ENCODE measurements at places on chromosomes 2 and 18. TPM values are rescaled to one million over a fixed set of nuclear protein-coding genes. Genes with fewer than 3 reads are reported as not detected.

The EIF2AK3 gene
- 27.9 TPM for polyA plus RNA-seq

The ABCG8 gene
- 0.75 TPM for polyA plus RNA-seq

The SERPINB13 gene
- polyA plus RNA-seq = not detected

DNA sequence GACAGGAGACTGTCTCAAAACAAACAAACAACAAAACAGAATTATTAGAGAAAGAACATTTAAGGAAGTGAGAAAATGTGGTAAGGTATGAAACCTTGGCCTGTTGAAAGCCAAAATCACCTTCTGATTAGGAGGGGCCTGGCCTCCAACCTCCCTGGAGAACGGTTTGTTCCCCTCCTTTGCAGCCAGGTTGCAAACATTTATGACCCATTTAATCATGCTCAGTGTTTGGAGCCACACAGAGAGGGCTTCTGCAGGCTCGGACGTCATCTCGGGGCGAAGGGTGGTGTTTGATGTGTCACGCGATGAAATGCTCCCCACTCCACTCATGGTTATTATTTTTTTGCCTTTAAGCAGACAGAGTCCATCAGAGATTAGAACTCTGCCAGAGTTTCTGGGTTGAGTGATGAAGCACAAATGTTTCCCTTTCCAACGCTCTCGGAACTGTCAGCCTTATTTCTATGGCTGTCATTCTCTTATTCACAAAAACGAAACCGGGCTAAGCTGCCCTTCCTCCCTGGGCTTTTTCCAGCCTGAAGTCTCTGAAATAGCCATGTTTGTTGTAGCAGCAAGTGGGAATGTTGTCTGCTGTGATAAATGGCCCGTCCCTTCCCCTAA lies 33.6 kb upstream of the ROCK2 start:
- no peak for DNase-seq

The NT5DC4 gene
- polyA plus RNA-seq = 0.12 TPM

DNA sequence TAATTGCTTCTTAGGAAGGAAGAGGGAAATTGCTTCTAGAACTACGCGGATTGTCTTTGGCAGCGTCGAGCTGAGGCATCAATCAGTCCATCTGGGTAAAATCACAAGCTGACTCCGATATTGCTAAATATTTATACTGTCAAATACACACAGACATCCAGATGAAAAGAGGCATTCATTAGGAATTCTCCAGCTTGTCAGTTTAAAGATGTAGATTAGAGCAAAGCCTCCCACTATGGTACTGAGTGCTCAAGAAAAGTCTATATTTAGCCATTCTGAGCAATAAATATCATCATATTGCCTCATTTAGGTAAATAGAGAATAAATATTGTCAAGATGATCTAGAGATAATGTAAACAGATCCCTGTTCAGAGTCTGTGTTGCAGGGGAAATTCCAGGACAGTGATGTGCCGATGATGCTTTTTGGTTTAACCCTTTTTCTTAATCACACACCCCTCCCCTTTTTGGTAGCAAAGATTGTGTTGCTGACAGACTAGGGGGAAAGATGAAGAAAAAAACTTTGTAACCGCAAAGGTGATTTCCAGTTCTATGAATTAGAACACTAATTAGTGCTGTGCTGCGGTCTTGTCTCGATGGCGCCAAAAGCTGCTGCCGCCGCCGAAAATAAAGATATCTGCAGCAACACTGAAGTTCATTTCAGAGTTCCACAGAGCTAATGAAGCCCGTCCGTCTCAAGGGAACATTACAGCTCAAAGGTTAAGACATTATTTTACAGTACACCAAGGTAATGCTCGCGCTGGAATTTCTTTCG lies 171.8 kb downstream of the PTGR3 start:
- DNase-seq = peak; percentile 6
